Stimulated activated CD8-positive, alpha-beta memory T cell treated with anti-CD3 and anti-CD28 coated beads, Interleukin-2, amount 100 ng/mL, for 1 hour (primary cell): ENCODE measurements at places on chromosomes 5 and 9.
A peak's percentile ranks its signal among the peaks of the same experiment; 100 is the strongest.

DNA sequence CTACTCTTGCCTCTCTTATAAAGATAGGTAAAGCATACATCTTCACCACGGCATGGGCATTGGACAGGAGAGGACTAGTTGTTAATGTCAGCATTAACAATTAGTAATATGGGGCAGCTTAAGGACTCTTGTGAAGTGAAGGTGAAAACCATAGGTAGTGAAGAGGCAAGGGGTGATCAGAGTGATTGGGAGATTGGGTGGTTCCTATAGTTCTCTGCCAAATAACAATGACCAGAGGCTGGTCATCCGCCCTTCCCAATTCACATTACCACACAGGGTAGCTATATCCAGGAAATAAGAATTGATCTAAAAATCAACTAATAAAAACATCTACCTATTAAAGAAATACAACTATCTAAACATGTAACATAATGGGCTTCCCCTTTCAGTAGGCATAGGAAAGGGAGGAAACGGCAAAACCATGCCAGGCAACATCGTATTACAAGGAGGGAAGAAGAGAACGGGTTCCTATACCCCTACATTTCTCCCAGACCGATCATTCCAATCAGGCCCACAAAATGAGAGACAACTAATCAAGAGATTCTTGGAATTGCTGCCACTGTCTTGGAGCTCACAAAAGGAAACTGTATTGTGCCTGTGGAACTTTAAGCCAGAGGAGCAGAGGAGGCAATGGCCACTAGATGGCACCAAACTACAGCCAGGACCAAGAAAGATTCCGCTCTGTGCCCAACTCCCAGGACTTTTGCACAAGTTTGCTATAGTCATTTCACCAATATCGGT, 121.6 kb downstream of the FBXL17 start:
- DNase-seq, result peak; percentile 24

DNA sequence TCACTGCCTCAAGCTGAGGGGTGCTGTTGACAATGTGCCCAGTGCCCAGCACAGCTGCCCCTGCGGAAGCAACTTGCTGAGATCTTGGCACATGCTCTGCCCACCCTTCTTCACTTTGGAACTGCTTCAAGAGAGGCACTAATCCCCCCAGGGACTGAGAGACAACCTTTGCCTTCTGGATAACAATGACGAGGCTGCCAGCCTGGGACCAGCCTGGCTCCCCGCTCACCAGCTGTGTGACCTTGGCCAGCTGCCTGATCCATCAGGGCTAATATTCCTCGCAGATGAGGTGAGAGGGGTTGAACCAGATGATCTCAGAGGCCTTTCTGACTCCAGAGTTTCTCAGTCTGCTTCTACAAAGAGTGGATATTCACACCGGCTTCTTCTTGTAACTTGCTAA, 81.0 kb downstream of the SHB start:
- DNase-seq, result no peak

GRCh38 chr9:17064558-17064957, 70.3 kb upstream of the CNTLN start:
- no peak for DNase-seq

DNA sequence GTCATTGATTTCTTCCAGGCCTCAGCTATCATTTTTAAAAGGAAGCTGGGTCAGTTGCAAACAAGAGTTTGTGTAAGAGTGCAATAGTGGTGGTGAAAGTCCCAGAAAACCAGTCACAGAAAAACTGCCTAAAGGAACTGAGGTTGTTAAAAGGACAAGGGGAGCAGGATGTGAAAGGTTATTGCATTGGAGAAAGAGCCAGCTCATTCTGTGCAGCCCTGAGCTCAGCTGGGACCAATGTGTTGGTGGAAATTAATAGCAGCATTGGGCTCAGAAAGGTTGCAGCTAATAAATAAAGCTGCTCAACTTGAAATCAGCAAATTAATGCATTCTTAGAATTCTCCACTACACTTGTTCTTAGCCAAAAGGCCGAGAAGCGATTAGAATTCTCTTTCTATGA, 34.9 kb downstream of the NREP start:
- no peak for DNase-seq

DNA sequence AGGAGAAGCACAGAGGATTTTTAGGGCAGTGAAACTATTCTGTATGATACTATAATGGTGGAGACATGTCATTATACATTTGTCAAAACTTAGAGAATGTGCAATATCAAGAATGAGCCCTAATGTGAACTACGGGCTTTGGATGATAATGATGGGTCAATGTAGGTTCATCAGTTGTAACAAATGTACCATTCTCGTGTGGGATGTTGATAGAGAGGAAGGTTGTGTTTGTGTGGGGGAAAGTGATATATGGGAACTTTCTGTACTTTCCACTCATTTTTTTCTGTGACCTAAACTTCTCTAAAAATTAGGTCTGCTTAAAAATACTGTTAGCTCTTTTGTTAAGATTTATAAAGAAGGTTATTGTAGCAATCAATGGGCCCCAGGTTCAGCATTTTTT, 138.9 kb downstream of the SPATA31D1 start:
- no peak for DNase-seq

DNA sequence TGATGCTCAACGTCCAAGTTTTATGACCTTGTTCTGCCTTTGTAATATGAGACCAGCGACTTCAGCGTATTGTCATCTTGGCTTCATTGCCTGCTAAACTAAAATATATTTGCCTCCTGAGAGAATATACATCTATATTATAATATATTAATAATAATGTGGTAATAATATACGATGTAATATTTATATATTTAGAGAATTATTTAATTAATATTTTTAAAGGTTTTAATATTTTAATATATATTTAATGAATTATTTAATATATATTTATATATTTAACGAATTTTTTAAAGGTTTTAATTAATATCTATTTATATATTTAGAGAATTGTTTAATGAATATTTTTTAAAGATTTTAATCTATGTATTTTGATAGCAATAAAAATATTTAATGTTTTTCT, 700.7 kb downstream of the TAF11L14 start:
- no peak for DNase-seq

DNA sequence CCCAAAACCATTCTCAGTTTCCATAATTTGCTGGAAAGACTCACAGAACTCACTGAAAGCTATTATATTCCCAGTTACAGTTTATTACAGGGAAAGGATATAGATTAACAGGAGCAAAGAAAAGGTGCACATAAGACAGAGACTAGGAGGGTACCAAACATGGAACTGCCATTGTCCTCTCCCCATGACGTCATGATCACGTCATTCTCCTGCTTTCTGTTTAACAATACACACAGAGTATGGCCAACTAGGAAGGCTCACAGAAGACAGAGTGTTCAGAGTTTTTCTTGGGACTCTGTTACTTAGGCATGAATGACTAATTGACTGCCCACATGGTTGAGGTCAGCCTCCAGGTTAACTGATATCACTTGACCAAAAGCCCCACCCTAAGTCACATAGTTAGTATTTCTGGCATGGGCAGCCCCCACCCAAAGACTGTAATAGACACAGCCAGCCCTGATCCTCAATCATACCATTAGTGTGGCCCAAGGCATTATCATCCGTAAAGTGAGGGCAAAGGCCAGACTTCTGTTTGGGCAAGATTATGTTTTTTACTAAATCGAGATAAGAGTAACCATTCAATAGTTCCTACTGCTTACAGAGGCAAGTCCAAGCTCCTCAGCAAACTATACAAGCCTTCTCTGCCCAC, 353.5 kb upstream of the POU5F2 start:
- DNase-seq, result no peak

DNA sequence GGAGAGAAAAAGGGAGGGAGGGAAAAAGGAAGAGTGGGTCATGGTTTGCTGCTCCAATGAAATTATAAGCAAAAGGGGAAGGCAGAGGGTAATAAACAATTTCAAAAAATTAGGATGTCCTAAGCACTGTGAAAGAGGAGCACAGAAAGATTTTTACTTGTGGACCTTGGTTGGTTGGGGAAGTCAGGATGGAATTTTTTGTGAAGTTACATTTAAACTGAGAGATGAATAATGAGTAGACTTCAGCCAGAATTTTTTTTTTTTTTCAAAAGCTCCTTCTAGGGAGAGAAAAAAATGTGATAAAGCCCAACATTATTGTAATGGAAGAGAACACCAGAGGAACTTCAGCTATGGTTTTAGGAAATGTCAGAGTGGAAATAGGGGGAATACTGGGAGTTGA, 515.9 kb upstream of the PAPPA start:
- no peak for DNase-seq

DNA sequence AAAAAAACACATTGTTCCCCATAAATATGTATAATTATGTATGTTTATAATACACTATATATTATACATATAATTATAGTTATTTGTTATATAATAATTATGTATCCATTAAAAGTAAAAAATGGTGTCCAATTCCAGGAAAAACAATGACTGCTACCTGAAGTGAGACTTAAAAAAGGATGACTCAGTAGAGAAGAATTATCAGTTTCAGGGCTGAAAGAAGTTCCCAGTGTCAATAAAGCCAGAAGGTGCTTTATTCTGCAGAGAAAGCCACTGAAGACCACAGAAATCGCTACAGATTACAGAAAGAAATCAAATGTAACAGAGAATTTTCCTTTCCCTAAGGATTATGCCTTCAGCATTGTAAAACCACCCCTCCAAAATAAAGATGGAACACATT, 50.9 kb downstream of the ANKRD31 start:
- no peak for DNase-seq

DNA sequence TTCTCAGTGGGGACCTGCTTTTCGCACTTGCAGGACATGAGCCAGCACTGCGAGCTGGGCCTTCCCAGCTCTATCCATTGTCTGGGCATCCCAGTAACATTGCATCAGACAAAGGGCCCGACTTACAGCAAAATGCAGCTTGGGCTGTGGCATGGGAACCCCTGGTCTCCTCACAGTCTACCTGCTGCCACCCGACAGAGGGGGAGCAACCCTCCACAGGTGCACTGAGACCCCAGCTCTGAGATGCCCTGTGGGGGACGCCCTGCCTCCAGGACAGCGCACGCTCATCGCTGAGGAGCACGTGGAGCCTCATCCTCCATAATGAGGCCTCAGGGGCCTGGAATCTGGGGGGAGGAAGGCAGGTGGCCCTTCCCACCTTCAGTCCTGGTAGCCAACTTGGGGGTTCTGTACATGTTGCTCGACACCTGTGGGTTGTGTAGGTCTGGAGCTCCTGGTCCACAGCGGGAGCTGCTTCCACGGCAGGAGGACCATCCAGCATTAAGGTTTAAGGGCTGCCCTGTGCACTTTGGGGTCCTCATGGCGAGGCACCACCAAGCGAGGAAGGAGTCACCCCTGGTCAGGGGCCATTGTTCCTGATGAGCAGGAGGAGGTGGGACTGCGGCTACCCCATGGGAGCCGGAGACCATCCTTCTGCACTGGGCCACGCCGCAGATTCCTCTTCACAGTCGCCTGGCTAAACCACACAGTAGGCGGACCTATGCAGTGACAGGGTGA, 376.5 kb upstream of the IRX1 start:
- DNase-seq, result no peak

DNA sequence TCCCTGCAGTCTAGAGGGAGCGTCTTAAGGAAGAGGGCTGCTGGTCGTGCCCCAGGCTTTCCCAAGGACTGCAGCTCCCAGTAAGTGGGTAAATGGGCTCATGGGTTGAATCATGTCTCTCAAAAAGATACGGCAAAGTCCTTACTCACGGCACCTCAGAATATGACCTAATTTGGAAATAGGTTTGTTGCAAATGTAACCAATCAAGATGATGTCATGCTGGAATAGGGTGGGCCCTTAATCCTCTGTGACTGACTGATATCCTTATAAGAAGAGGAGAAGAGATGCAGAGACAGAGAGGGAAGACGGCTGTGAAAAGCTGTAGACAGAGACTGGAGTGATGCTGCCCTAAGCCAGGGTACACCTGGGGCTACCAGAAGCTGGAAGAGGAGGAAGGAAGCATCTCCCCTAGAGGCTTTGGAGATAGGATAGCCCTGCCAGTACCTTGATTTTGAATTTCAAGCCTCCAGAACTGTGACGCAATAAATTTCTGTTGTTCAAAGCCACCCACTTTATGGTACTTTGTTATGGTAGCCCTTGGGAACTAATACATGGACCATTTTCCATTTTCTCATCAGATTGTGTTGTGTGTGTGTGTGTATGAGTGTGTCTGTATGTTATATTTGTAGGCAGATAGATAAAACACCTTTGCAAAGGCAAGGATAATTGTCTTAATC, 15.0 kb downstream of the GALNT10 start:
- no peak for DNase-seq

DNA sequence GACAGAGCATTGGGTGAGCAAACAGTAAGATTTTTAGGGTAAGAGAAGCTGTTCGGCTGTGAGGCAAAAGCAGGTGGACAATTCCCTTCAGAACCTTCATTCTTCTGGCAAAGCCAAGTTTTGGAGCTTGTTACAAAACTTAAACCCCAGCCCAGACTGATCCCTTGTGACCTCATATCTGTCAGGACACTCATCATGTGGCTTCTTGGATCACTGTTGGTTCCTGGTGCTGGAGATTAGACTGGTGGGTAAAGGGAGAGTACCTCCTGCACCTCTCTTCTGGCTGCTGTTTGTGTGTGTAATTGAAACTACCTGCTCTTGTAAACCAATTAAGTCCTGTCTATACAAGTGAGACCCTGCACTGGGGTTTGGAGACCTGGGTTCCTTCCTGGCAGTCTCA, 21.0 kb downstream of the LARP1 start:
- no peak for DNase-seq

GRCh38 chr9:123315635-123316034, 40.4 kb upstream of the CRB2 start:
- no peak for DNase-seq

DNA sequence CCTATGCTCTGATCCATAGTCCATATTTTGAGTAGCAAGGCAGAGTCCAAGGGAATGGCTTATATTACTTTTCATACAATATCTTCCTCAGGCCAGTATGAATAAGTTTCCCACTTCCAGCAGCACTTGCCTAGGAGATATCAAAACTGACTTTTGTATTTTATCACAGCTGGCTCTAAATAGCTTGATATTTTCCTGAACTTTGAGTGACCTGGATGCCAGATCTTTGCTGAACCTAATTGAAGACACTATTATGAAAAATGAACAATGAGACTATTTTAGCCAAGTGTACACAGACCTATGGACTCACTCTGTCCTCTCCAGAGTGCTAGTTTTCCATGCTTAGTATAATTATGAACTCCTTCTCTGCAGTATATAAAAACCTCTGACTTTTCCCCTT, 475.6 kb upstream of the PTGER4 start:
- no peak for DNase-seq

- DNase-seq, result no peak
Measured at GRCh38 chr5:136506131-136506530, 140.8 kb upstream of the TRPC7 start.

- no peak for DNase-seq
Measured at GRCh38 chr9:112174965-112175795, at the start of gene SUSD1. Gene SUSD1, minus strand, starts transcription at chr9:112175297. Its CDS starts 62 bp downstream, at chr9:112175235.

- DNase-seq, result no peak
Measured at GRCh38 chr5:37926732-37927131, 86.9 kb upstream of the GDNF start.

- no peak for DNase-seq
Measured at GRCh38 chr9:107856633-107857032, 367.1 kb upstream of the KLF4 start.
